ENCODE measurements at places on chromosomes 7 and 10.

DNA sequence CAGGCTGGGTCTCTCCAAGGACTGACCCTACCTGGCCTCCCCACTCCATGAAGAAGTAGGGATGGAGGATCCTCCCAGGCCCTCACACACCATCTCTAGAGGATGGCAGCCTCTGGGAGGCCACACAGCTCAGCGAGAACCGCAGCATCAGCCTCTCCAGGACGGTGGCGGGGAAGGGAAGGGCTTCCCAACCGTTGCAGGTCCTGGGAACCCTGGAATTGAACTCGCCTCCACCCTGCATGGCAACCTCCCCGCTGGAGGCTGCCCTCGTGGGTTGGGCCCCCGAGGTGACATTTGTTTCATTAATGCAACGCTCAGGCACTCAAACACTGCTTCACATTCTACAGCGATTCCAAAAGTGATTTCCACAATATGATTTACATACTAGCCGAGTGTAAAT, 58.5 kb downstream of the EBF3 start:
- DNase-seq, result no peak

DNA sequence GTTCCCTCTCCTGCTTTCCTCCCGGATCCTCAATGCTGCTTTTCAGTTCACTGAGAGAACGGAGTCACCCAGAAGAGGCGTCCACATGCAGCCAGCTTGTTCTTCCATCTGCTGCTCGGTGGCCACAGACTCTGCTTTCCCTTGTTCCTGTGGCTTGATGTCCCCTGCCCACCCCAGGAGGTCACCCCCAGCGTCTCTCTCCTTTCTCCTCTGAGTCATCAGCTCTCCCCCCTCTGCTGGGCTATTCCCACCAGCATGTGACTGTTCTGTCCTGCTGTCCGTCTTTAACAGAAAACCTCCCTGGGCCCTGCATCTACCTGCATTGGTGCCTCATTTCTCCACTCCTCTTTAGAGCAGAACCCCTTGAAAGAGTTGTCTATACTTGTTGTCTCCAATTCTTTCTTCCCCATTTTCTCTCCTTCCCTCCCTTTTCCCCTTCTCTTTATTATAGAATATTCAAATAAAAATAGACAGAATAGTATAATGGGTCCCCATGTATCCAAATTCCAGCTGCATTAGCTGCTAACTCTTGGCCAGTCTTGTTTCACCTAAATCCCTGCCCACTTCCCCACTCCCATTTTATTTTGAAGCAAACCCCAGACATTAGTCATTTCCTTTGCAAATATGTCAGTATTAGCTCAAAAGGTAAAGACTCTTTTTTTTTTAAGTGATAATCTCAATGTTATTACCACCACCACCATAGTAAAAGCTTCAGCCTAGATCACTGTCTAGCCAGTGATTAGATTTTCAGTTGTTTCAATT, 4.1 kb downstream of the ZNF282 start:
- DNase-seq, result no peak

GRCh38 chr7:144403649-144404061, at the start of gene NOBOX:
TSS of gene NOBOX (minus strand) at chr7:144403693.
- DNase-seq, result no peak

DNA sequence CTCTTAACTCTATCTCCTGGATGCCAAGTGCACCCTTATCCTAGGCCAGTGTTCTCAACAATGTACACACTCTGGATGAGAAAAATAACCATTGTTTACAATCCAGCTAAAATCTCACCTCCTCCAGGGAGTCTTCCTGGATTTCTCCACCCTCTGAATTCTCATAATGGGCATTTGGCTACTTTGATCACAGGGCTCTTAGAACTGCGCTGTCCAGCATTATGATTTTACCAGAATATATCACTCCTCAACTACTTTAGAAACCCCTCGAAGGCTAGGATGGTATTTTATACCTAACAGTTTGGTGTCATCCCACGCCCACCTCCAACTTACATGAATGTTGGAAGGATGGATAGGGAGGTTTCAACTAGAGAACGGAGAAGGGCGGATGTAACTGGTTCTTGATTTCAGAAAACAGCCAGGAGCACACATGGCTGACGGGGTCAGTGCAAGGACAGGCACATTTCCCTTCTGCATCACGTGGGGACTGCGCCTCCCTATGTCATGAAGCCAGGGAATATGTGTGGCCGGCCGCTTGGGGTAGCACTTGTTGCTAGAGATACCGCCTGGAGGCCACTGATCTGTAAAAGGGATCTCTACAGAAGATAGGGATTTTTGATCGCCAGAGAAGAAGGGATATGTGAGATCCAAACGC, 1.2 kb upstream of the ATP6V0E2 start:
- DNase-seq, result peak; percentile 57

DNA sequence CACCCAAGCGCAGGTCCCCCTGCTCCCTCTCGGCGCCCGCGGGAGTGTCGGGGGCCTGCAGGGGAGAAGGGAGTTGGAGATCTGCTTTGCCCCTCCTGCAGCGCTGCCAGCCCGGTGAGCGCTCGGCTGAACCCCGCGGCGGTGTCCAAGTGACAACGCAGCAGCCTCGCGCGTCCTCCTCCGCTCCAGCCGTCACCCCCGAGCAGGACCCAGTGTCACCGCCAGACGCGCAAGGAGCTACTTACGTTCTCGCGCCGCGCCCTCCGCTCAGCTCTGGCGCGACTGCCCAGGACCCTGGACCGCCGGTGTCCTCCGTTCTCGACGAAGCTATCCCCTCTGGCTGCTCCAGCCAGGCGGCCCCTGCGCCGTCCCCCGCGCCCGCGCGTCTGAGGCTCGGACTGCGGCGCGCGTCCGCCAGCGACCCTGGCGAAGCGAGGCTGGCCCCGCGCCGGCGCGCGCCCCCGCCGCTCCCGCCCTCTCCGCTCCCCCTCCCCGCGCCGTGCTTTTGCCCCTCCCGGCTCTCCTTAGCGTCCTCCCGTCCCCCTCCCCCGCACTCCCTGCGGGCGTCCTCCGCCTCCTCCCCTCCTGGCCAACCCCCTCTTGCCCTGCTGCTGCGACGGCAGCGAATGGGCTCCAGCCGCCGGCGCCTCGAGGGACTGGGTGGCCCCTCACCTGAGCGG, at the start of gene NRCAM:
Gene NRCAM (minus strand): TSS at position 439 of the 680 bp plus-strand sequence. CDS start 216,372 bp downstream, outside the sequence.
- peak; percentile 66 for DNase-seq

Data from activated CD4-positive, alpha-beta T cell treated with anti-CD3 and anti-CD28 coated beads for 36 hours (primary cell).